HepG2 (cell line): ENCODE measurements at places on chromosomes 2 and 18. TPM values are rescaled to one million over a fixed set of nuclear protein-coding genes. Genes with fewer than 3 reads are reported as not detected.

- no peaks in the 10 kb centered on the region for H3K27me3 ChIP-seq
- no peak for DNase-seq
- H3K4me3 ChIP-seq: no peak overlapping the region
- no peaks in the 10 kb centered on the region for H3K36me3 ChIP-seq
- H3K27ac ChIP-seq: peak overlapping the region; percentile 55
- peaks cover 39% of the 10 kb centered on the region for H3K4me1 ChIP-seq
Measured at GRCh38 chr2:210548031-210548430, 8.4 kb upstream of the CPS1 start.

DNA sequence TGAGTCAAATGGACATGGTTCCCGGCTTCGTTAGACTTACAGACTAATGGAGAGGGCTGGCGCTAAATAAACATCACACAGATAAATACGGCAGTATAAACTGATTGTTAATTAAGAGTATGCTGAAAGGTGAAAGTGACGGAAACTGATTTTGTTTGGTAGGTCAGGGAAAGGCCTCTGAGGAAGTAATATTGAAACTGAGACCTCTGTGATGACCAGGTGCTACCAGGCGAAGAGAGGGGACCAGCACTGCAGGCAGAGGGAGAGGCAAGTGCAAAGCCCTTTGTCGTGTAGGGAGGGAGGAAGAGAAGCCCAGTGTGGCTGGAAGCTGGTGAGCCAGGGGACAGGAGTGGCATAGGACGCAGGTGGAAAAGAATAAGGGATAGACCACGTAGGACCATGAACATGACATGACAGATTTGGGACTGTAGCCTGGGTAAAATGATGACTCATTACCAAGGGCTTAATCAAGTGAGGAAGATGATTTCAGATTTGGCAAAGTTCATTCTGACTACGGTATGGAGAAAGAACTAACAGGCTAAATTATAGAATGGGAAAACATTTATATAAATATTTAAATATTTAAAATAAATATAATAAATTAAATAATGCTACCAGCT, 433.1 kb downstream of the NCKAP5 start:
- H3K27ac ChIP-seq: no peak overlapping the region
- H3K4me3 ChIP-seq: no peak overlapping the region
- no peaks in the 10 kb centered on the region for H3K4me1 ChIP-seq
- no peaks in the 10 kb centered on the region for H3K36me3 ChIP-seq

GRCh38 chr18:61435064-61435652, 101.9 kb downstream of the CDH20 start:
- H3K27me3 ChIP-seq: no peaks in the 10 kb centered on the region
- peak; percentile 27 for DNase-seq
- H3K36me3 ChIP-seq: no peaks in the 10 kb centered on the region
- H3K4me1 ChIP-seq: no peaks in the 10 kb centered on the region
- H3K27ac ChIP-seq: no peak overlapping the region
- H3K4me3 ChIP-seq: no peak overlapping the region

The PLCD4 gene
- total RNA-seq: not detected in 2 replicates

- no peak for DNase-seq
- no peaks in the 10 kb centered on the region for H3K36me3 ChIP-seq
- H3K4me1 ChIP-seq: no peaks in the 10 kb centered on the region
Measured at GRCh38 chr2:72095364-72095763, 52.3 kb downstream of the CYP26B1 start.
